SK-MEL-5 (cell line): ENCODE measurements at places on chromosomes 12 and 14.

GRCh38 chr12:105427883-105428282, 97.4 kb downstream of the C12orf75 start:
- no peak for DNase-seq

- no peak for DNase-seq
These were observed 114.5 kb downstream of the CMAS start for GRCh38 chr12:22160396-22161003.

GRCh38 chr12:64782191-64782876, 23.1 kb upstream of the GNS start:
- DNase-seq = no peak

DNA sequence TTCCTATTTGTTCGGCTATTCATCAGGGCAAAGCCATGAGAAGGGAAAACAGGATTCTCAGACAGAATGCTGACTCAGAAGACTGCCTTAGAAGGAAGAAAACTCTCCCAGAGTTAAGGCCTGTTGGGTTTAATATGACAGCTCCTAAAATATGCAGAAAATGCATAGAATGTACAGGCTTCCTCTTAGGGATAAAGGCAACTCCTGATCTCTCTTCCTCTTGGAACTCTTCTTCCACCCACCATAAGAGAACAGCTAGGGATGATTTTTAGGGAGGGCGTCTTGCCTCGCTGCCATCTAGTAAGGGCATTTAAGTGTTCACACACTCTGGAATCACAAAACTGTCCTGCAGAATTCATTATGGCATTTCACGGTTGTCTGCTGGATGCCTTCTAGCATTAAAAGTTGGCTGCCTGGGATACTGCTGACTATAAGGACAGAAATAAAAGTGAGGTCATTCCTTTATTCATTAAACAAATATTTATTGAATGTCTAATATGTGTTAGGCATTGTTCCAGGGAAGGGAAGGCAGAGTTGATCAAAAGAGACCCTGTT, 73.7 kb downstream of the DCAF5 start:
- peak; percentile 10 for DNase-seq

- DNase-seq = no peak
These were observed 544.0 kb downstream of the GALC start for GRCh38 chr14:87449016-87449415.

- peak; percentile 56 for DNase-seq
These were observed 905 bp upstream of the CIPC start for GRCh38 chr14:77097006-77097699.

DNA sequence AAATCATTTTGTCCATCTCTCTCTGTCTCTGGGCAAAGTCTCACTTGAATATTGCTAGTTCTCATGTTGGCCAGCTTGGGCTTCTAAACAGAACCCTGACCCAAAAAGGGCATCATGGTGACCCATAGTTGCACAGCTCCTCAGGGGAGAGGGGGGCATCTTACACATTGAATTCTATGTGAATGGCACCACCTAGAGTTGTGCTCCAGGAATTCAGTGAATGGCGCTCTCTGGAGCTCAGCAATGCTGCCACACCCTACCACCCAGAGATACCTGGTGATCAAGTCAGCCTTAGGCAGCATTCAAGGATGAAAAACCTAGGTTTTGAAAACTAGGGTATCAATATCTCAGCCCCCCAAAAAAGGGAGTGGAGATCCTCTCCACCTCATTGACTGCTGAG, 50.6 kb downstream of the SMUG1 start:
- DNase-seq = peak; percentile 47

DNA sequence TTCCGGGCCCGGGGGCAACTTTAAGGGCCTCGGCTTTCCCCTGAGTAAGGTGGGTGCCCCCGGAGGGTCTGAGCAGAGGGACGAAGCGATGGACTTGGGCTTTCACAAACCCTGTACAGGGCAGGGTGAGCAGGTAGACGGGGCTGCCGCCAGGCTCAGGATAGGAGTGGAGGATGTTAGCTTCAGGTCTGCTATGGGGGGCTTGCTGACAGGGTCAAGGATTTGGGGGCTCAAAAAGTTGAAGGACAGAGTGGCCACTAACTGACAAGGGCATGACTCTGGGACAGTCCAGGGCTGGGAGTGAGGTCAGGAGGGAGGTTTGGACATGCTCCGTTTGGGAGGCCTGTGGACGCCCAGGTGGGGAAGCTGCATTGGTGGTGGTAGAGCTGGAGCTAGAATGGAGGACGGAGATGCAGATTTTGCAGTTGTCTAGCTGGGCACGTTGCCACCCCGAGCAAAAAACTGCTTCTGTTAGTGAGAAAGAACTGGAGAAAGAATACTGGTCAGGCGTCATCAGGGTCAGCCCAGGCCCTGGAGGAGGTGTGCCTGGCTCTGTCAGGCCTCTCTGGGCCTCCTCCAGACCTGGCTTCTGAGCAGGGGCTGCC, 113.3 kb downstream of the ADGRD1 start:
- DNase-seq = no peak

- no peak for DNase-seq
These were observed 2.2 kb upstream of the PTHLH start for GRCh38 chr12:27974735-27975221.

DNA sequence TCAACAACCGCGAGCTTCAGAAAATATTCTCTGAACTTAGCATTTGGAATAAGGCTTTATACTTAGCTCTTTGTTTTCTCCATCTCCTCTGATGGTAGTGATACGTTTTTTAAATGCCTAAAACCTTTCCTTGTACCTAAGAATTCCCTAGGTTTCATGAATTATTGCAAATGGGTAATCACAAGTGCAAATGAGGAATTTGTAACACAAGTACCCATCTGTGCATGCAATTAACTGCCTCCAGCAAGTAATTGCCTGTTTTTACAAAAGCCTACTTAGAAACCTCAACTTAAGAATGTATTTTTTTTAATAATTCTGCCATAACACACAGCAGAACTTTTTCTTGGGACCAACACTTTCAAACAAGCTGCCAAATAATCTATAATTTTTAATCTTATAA, 149.2 kb downstream of the PHLDA1 start:
- peak; percentile 36 for DNase-seq

DNA sequence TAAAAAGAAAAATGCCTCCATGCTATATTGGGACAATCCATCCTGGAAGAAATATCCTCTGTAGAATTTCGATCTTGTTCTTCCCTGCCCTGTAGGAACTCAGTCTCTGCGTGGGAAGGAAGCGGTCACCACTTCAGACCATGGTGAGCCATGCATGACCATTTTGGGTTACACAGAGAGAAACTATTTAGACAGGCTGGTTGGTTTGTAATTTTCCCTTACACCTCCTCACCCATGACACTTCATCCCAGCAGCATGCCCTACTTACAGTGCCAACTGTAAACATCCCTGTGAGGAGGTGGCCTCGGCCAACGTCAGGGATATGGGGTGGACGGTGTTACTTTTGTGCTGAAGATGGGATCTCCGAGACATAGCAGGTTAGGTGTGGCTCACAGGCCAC, 121.4 kb downstream of the SMOC1 start:
- no peak for DNase-seq

GRCh38 chr12:93569656-93570551, 2.6 kb upstream of the SOCS2 start:
- peak; percentile 87 for DNase-seq

GRCh38 chr12:20657496-20657895, 37.6 kb upstream of the SLCO1C1 start:
- peak; percentile 88 for DNase-seq

- no peak for DNase-seq
These were observed 3.8 kb upstream of the SDSL start for GRCh38 chr12:113418213-113418879.

DNA sequence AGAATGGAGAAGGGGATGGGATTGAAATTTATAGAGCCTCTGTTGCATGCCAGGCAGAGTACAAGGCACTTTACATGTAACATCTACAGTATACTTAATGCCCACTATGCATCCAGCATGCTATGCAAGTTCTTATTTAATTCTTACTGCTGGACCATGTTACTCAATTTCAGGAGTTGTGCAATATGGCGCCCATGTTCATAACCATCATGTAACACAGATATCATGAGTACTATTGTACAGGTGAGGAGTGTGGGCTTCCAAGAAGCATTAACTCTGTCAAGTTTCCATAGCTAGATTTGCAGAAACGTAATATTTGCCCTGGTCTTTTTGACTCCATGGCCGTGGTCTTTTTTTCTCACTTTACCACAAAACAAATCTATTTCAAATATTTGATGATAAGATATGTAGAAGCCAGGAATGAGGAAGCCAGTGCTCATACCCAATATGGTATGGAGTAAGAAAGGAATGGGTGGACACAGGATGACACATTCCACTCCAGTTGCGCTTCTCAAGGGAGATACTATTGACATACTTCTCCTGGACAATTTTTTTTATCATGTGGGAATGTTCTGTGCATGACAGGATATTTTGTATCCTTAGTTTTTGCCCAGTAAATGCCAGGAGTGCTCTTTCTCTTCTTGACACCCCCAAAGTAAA, 191.8 kb downstream of the C12orf75 start:
- DNase-seq = no peak

GRCh38 chr14:57182760-57183503, 85.8 kb downstream of the EXOC5 start:
- peak; percentile 67 for DNase-seq

GRCh38 chr14:76771437-76771980, 10.2 kb downstream of the VASH1 start:
- no peak for DNase-seq

- no peak for DNase-seq
These were observed 461 bp downstream of the SLC8A3 start for GRCh38 chr14:70188322-70188658.

DNA sequence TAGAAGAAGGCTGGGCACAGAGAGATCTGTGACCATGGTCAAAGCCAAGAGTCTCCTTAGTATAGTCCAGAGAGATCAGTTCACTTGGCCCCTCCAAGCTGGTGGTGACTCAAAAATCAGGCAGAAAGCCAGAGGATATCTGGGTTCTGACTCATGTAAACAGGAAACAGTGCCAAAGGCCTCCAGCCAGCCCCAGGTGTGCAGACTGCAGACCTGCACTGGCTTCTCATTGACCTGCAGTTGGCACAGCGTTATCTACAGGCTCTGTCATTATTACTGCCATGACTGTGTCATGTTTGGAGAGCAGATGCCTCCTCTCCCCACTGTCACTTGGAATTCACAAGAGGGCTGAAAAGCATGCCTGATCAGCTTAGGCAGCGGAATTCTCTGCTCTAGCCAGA, 295.7 kb upstream of the PRKD1 start:
- DNase-seq = no peak
